Brain microvascular endothelial cell (primary cell): ENCODE measurements at places on chromosomes 2 and 18.

- no peak for DNase-seq
These were observed 80.5 kb downstream of the RDH14 start for GRCh38 chr2:18479947-18480369.

DNA sequence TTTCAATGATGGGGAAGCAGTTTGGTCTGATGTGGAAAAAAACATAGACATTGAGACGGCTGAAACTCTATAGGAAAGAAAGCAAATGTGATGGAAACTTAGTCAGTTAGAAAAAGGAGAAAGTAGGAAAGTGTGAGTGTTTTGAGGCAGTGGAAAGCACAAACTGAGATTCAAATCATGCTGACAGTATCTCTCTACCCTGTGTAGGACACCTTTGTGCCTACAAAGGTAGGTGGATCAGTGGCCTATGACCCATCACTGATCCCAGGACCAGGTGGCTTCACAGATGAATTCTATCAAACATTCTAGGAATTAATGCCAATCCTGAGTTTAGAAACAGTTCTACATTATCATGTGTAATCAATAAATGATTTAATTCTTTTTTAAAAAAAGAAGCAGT, 57.1 kb downstream of the CD226 start:
- no peak for DNase-seq

DNA sequence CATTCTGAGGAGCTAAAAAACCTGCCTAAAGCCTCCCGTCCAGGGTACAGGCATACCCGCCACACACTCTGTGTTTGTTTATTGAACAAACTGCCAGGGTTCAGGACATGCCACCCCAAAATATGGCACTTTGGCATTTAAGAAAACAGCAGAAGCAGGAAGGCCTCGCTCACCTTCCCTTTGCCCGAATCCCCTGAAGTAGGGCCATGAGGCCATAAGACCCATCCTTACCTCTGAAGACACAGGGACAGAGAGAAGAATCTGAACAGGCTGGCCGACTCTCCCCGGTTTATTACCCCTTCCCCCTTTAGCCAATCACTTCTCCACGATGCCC, 1.7 kb upstream of the NEURL3 start:
- no peak for DNase-seq

- DNase-seq = no peak
These were observed 13.5 kb upstream of the TWSG1 start for GRCh38 chr18:9321017-9321452.

DNA sequence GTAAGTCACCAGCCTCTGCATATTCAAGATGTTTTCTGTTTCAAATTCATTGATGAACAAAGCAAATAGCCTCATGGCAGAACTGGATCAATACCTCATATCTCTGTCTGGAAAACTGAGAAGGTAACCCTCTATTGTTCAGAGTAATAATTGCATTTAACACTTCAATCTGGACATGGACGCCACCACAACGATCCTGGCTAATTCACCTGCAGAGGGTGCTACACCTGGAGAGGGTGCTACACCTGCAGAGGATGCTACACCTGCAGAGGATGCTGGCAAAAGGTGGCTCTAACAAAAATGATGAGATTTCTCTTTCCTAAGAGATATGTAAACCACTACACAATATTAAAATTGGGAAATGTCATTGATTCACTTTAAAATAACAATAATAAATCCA, 183.1 kb upstream of the HNRNPA3 start:
- DNase-seq = no peak

DNA sequence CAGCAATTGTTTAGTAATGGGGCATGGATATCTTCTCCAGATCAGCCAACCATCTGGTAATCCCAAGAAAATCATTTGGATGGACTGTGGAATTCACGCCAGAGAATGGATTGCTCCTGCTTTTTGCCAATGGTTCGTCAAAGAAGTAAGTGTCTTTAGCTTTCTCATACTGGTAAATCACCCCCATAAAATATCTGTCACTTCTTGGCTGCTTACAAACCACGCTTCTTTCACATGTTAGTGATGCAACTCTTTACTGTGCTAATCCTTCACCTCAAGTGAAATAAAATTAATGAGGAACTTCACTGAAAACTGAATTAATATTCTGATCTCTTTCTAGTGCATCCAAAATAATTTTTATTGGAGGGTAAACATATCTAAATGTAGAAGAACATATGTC, 18.9 kb downstream of the CPO start:
- no peak for DNase-seq

DNA sequence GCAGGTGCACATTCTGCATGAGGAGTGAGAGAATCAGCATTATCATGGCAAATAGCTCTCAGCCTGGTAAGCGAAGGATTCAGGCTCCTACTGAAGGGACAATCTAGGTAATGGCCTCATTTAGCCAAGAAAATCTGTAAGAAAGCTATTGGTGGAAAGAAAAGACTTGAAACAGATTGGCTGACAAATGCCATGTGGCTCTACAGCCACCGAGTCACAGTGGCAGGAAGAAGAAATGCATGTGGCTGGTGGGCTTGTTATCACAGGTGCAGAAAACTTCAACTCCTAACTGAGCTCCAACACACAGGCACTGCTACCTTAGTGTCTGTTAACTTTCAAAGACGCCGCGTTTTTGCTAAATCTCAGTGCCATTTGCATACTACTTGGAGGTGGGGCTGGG, 60.6 kb upstream of the REV1 start:
- no peak for DNase-seq
